ENCODE measurements at places on chromosomes 11 and 22. TPM values are rescaled to one million over a fixed set of nuclear protein-coding genes. Genes with fewer than 3 reads are reported as not detected.

Gene TUT1
- total RNA-seq: 29.6 TPM

Gene MB
- total RNA-seq: not detected

Gene FAM180B
- total RNA-seq: not detected

Gene PTS
- total RNA-seq: 18.0 TPM

Gene SMC1B
- total RNA-seq: 0.68 TPM

- no peaks in the 10 kb centered on the region for H3K4me1 ChIP-seq
- DNase-seq: no peak
- no peaks in the 10 kb centered on the region for H3K36me3 ChIP-seq
- H3K4me3 ChIP-seq: no peak overlapping the region
- H3K27me3 ChIP-seq: no peaks in the 10 kb centered on the region
Measured at GRCh38 chr11:91158891-91159537, 936.2 kb upstream of the CHORDC1 start.

GRCh38 chr22:24436553-24436952 is 9.2 kb downstream of the ADORA2A start:
- H3K36me3 ChIP-seq: peaks cover 4% of the 10 kb centered on the region
- H3K27ac ChIP-seq: peak overlapping the region; percentile 83
- peaks cover 74% of the 10 kb centered on the region for H3K4me1 ChIP-seq
- H3K4me3 ChIP-seq: no peak overlapping the region
- peaks cover 2% of the 10 kb centered on the region for H3K27me3 ChIP-seq

- no peak overlapping the region for H3K4me3 ChIP-seq
- peaks cover 18% of the 10 kb centered on the region for H3K27me3 ChIP-seq
- H3K4me1 ChIP-seq: no peaks in the 10 kb centered on the region
- no peak for DNase-seq
- H3K27ac ChIP-seq: no peak overlapping the region
- H3K36me3 ChIP-seq: no peaks in the 10 kb centered on the region
Measured at GRCh38 chr11:31340903-31341572, 28.5 kb downstream of the DCDC1 start.

DNA sequence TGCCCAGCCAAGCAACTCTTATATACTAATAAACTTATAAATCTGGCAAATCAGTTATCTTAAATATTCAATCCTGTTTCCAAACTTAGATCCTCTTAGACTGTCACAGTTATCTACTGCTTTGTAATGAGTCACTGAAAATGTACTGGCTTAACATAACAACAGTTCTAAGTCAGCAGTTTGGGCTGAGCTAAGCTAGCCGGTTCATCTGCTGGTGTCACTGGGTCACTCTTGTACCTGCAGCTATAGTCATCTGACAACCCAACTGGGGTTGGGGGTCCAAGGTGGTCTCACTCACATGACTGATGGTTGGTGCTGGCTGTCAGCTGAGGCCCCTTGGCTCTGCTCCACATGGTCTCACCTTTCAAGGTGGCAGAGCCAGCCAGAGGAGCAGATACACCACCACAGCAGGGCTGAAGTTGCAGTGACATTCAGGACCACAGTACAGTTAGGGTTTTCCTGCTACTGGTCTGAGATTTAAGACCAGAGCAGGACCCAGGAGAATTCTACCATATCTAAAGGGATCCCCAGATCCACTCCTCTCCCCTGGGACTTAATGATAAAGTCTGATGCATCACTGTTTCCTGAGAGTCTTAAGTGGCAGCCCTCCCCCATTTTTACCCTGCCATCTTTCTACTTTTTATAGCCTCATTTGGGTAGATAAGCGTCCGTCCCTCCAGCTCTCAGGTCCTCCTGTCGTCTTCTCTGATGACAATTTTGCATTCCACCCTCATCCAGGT is 7.9 kb upstream of the MACROD1 start:
- peaks cover 19% of the 10 kb centered on the region for H3K4me1 ChIP-seq
- no peak overlapping the region for H3K4me3 ChIP-seq
- no peak overlapping the region for H3K27ac ChIP-seq

DNA sequence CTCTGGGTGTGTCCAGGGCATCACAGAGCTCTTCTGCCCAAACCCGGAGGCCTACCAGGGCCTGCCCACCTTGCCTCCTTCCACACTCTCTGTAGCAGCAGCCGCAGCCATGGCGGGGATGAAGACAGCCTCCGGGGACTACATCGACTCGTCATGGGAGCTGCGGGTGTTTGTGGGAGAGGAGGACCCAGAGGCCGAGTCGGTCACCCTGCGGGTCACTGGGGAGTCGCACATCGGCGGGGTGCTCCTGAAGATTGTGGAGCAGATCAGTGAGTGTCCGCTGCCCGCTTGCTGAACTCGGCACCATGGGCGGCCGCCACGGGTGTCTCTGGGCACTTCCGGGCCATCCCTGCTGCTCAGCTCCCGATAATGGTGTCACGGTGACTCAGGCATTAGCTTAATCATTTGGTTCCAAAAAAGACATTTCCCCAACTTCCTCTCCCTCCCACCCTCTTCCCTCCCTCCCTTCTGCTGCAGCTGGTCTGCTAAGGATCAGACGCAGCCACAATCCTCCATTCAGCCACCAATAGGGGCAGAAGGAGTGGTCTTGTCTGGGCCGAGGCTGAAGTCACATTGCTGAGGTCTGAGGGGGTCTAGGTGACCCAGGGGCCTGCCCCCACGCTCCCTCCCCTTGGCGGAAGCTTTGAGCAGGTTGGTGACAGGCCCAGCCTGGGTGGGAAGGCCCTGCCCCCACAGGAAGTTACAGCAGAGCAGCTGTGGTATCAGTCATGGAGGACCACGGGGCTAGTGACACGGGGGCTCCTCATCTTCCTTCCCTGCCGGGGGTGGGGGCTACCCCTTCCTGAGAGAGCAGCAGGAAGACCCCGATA is 950 bp downstream of the FERMT3 start:
- no peaks in the 10 kb centered on the region for H3K27me3 ChIP-seq
- peaks cover 49% of the 10 kb centered on the region for H3K36me3 ChIP-seq
- H3K4me1 ChIP-seq: peaks cover 43% of the 10 kb centered on the region
- DNase-seq: peak; percentile 95

- peaks cover 6% of the 10 kb centered on the region for H3K36me3 ChIP-seq
- no peak overlapping the region for H3K4me3 ChIP-seq
- peaks cover 3% of the 10 kb centered on the region for H3K4me1 ChIP-seq
- H3K27me3 ChIP-seq: no peaks in the 10 kb centered on the region
- no peak overlapping the region for H3K27ac ChIP-seq
- no peak for DNase-seq
Measured at GRCh38 chr11:73404048-73404447, 27.8 kb downstream of the RELT start.

DNA sequence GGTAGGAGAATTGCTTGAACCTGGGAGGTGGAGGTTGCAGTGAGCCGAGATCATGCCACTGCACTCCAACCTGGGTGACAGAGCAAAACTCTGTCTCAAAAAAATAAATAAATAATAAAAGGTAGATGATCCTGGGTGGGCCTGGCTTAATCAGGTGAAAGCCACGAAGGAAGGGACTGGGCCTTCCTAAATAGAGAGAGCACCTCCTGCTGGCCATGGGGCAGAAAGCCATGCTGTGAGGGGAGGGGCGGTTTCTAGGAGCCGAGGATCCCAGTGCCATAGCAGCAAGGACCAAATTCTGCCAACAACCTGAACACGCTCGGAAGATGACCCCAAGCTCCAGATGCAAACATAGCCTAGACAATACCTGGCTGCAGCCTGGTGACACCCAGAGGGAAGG is 24.5 kb upstream of the DGKZ start:
- H3K4me3 ChIP-seq: no peak overlapping the region
- peaks cover 19% of the 10 kb centered on the region for H3K4me1 ChIP-seq
- peaks cover 8% of the 10 kb centered on the region for H3K27me3 ChIP-seq
- DNase-seq: no peak

DNA sequence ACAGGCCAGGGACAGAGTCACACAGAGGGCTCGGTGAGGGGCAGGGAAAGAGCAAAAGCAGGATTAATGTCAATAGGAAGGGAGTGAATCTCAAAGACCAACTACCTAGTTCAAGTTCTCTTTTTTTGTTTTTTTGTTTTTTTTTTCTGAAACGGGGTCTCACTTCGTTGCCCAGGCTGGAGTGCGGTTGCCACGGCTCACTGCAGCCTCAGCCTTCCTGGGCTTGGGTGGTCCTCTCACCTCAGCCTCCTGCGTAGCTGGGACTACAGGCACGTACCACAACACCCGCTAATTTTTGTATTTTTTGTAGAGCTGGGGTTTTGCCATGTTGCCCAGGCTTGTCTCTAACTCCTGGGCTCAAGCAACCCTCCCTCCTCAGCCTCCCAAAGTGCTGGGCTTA is 9.7 kb upstream of the BCL9L start:
- H3K4me3 ChIP-seq: no peak overlapping the region
- H3K4me1 ChIP-seq: peaks cover 24% of the 10 kb centered on the region
- no peak overlapping the region for H3K27ac ChIP-seq
- no peak for DNase-seq
- H3K27me3 ChIP-seq: peaks cover 6% of the 10 kb centered on the region

GRCh38 chr22:42876041-42876440 is 19.0 kb upstream of the ARFGAP3 start:
- H3K27ac ChIP-seq: no peak overlapping the region
- H3K36me3 ChIP-seq: peaks cover 3% of the 10 kb centered on the region
- no peak overlapping the region for H3K4me3 ChIP-seq
- H3K27me3 ChIP-seq: no peaks in the 10 kb centered on the region
- H3K4me1 ChIP-seq: no peaks in the 10 kb centered on the region

DNA sequence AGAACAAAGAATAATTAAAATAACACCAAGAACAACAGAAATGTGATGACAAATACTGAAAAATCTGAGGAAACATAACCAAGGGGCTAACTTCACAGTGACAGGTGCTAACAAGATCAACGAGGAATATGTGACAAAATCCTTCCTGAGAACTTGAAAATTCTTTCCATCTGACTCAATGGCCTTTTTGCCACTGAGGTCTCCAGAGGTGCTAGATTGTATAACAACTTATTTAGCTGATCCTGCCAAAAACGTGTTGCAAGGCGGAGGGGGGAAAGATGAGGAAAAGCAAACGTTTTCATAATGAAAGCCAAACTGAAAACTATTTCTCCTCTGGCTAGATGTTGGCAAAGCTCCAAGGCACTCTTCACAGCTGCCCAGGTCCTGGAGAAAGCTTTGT is 364.5 kb downstream of the NTM start:
- H3K36me3 ChIP-seq: no peaks in the 10 kb centered on the region
- H3K27me3 ChIP-seq: peaks cover 2% of the 10 kb centered on the region
- no peak for DNase-seq
- no peak overlapping the region for H3K4me3 ChIP-seq
- H3K27ac ChIP-seq: no peak overlapping the region

GRCh38 chr11:14144934-14145333 is 182.4 kb downstream of the SPON1 start:
- H3K27ac ChIP-seq: no peak overlapping the region
- no peaks in the 10 kb centered on the region for H3K36me3 ChIP-seq
- DNase-seq: no peak
- peaks cover 3% of the 10 kb centered on the region for H3K27me3 ChIP-seq

GRCh38 chr11:119640541-119640940 is 88.5 kb downstream of the NECTIN1 start:
- H3K27ac ChIP-seq: no peak overlapping the region
- no peak overlapping the region for H3K4me3 ChIP-seq
- no peaks in the 10 kb centered on the region for H3K36me3 ChIP-seq
- H3K27me3 ChIP-seq: no peaks in the 10 kb centered on the region
- no peak for DNase-seq
- no peaks in the 10 kb centered on the region for H3K4me1 ChIP-seq

DNA sequence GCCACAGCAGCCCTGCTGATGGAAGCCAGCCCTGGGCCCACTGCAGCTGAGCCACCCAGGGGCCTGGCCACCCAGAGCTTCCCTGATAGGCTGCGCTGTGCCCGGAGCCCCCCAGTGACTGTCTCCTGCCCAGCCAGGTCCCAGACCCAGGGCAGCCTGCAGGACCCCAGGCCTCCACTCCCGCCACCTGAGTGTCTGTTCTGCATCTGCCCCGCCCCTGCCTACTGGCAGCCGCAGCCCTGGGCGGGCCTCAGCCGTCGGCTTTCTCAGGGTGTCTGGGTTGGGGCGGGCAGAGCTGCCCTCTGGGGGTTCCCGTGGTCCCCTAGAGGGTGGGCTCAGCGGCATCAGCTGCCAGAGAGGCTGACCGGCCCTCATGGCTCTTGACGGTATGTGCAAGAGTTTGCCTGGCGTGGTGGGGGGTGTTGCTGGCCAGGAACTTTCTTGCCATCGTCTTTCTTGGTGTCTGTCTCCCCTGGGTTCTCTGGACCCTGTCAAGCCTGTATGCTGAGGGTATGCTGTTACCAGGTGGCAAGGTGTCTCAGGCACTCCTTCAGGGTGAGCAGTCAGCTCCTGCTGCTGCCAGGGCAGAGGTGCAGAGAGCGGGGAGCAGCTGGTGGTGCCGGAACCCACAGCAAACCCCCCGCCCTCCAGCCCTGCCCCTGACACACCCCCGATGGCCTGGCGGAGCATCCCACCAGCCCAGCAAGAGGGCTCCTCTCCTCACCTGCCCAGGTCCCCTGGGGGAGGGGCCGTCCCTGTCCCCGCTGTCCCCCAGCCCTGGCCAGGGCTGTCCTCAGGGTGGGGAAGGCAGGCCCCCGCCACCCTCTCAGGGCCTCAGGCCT is 12.2 kb upstream of the PIM3 start:
- H3K4me3 ChIP-seq: no peak overlapping the region
- no peaks in the 10 kb centered on the region for H3K36me3 ChIP-seq
- DNase-seq: no peak
- H3K27ac ChIP-seq: no peak overlapping the region

DNA sequence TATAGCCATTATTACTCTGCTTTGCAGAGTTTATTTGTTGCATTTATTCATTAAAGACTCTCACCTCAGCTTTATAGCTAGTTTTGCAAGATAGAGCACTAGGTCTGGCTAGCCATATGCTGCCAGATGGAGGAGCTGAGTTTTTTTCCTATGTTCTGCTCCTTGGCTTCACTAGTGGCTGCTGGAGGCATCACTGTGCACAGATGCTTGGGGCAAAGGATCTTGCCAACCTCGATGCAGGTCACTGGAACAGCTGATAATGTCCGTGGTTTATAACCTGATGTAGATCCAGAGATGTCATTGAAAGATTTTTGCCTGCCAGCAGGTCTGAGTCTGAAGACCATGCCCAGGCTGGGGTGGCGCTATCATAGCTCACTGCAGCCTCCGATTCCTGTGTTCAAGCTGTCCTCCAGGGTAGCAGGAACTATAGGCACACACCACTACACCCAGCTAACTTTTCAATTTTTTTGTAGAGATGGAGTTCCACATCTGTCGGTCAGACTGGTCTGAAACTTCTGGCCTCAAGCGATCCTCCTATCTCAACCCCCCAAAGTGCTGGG is 63.2 kb downstream of the PACS1 start:
- no peak for DNase-seq
- H3K4me3 ChIP-seq: no peak overlapping the region
- no peak overlapping the region for H3K27ac ChIP-seq
- no peaks in the 10 kb centered on the region for H3K27me3 ChIP-seq

DNA sequence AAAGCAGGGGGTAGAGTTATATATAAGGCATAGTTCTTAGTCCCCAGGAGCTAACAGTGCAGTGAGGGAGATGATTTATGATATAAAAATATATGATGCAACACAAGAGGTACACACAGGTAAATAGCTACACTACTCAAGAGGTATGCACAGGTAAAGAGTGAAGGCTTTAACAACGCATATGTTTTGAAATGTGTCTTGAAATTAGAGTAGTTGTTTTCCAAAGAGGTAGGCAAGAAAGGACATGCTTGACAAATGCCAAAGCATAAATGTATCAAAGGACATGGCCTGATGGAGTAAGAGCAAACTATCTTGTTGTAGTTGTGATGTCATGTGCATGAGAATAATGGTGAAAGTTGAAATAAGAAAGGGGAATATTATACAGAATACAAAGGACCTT is 104.3 kb upstream of the C11orf87 start:
- H3K4me3 ChIP-seq: no peak overlapping the region
- H3K27me3 ChIP-seq: no peaks in the 10 kb centered on the region
- no peak overlapping the region for H3K27ac ChIP-seq
- no peaks in the 10 kb centered on the region for H3K4me1 ChIP-seq
- no peak for DNase-seq

All from activated CD8-positive, alpha-beta memory T cell treated with anti-CD3 and anti-CD28 coated beads, Interleukin-2, amount 10 ng/mL, durations not matched to agents 7 days and 5 days (primary cell).